IgD-negative memory B cell (primary cell): ENCODE measurements at places on chromosomes 6 and 20. TPM values are rescaled to one million over a fixed set of nuclear protein-coding genes. Genes with fewer than 3 reads are reported as not detected.

NKAIN4 gene
- not detected for polyA plus RNA-seq

ATXN1 gene
- polyA plus RNA-seq: 5.0 TPM

SLC22A7 gene
- polyA plus RNA-seq: not detected

EPPIN gene
- polyA plus RNA-seq: not detected

TGM3 gene
- not detected for polyA plus RNA-seq

PXDC1 gene
- polyA plus RNA-seq: 9.5 TPM

HCK gene
- 52.0 TPM for polyA plus RNA-seq

LTB gene
- 2,767 TPM for polyA plus RNA-seq

UTRN gene
- 76.7 TPM for polyA plus RNA-seq

ZNF831 gene
- polyA plus RNA-seq: 1.2 TPM

PRDM13 gene
- not detected for polyA plus RNA-seq

ACTL10 gene
- polyA plus RNA-seq: 12.0 TPM

TRIM10 gene
- polyA plus RNA-seq: not detected

CYP24A1 gene
- not detected for polyA plus RNA-seq

RGL2 gene
- polyA plus RNA-seq: 19.0 TPM

RIPOR3 gene
- polyA plus RNA-seq: 3.3 TPM

GGTLC1 gene
- not detected for polyA plus RNA-seq

MAP7 gene
- 4.0 TPM for polyA plus RNA-seq

MOXD1 gene
- 9.0 TPM for polyA plus RNA-seq

CFB gene
- polyA plus RNA-seq: not detected

TIAM2 gene
- 5.8 TPM for polyA plus RNA-seq

MCCD1 gene
- polyA plus RNA-seq: not detected

MROH8 gene
- polyA plus RNA-seq: 2.0 TPM

PXT1 gene
- not detected for polyA plus RNA-seq

NR2E1 gene
- not detected for polyA plus RNA-seq

DLK2 gene
- polyA plus RNA-seq: not detected

CEP250 gene
- 23.1 TPM for polyA plus RNA-seq
